ENCODE measurements at places on chromosomes 1 and 21.
A peak's percentile ranks its signal among the peaks of the same experiment; 100 is the strongest.

DNA sequence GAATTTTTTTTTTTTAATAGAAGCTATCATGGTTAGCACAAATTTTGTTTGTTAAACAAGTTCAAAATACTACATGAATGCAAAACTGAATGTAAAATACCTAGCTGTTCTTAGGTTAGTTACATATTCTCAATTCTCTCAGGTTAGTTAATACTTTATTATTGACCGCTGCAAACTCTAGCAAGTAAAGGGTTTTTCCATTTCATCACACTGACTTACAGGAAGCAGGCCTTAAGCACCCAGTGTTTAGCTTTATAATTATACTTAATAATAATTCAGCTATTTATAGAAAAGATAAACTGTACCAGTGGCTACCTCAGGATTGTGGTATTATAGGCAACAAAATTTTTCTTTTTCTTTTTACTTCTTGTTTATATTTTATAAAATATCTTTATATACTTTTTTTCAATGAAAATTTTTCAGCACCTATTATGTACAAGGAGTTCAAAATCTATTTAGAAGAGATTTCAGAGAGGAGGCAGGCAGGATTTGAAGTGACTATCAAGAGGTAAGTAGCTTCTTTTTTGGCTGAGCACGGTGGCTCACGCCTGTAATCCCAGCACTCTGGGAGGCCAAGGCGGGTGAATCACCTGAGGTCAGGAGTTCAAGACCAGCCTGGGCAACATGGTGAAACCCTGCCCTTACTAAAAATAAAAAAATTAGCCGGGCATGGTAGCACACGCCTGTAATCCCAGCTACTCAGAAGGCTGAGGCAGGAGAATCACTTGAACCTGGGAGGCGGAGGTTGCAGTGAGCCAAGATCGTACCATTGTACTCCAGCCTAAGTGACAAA, 17.9 kb downstream of the PLPP3 start:
- no peak for DNase-seq

GRCh38 chr1:21783679-21784603, 992 bp upstream of the USP48 start:
- DNase-seq = no peak

DNA sequence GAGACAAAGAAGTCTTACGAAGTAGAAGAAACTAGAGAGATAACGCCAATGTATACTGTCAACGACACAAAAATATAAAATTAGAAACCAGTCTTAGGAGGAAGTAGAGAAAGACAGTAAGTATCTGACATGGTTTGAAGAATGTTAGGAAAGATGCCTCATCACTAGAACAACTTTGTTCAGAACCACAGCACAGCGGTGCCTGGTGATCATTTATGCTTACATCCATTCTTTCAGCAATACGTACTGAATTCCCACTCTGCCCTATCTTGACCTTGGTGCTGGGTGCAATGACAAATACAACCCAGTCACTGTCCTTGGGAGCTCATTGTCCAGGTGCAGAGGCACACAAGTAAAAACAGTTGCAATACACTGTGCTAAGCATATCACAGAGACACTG, 104.4 kb downstream of the TM2D1 start:
- DNase-seq = no peak

GRCh38 chr21:33682992-33683627, 40.8 kb downstream of the ITSN1 start:
- DNase-seq = no peak

- DNase-seq = no peak
These were observed 331.6 kb upstream of the DUSP10 start for GRCh38 chr1:222073307-222073995.

- no peak for DNase-seq
These were observed 53.4 kb downstream of the SSBP3 start for GRCh38 chr1:54352755-54353154.

DNA sequence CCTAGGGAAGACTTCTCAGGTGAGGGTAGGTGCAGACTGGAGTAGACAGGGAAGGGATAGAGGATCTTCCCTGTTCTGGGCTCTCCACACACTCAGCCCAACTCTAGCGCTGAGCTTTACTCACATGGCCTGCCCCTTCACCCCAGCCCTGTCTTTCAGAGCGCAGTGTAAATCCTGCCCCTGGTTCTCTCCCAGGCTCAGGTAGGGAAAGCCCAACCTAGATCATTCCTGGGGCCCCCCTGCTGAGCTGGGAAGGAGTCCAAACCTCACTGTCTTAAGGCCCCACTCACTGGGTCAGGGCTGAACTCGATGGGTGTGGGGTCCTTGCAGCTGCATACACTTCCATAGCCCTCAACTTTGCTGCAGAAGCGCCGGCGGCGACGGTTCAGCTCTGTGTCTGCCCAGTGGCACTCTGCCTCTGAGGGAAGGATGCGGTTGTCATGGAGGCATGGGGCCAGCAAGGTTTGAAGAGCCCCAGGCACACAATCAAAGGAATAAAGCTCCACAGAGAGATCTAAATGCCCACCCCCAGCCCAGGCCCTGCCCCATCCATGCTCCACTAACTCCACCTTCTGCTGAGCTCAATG, 4.2 kb downstream of the POMGNT1 start:
- no peak for DNase-seq

DNA sequence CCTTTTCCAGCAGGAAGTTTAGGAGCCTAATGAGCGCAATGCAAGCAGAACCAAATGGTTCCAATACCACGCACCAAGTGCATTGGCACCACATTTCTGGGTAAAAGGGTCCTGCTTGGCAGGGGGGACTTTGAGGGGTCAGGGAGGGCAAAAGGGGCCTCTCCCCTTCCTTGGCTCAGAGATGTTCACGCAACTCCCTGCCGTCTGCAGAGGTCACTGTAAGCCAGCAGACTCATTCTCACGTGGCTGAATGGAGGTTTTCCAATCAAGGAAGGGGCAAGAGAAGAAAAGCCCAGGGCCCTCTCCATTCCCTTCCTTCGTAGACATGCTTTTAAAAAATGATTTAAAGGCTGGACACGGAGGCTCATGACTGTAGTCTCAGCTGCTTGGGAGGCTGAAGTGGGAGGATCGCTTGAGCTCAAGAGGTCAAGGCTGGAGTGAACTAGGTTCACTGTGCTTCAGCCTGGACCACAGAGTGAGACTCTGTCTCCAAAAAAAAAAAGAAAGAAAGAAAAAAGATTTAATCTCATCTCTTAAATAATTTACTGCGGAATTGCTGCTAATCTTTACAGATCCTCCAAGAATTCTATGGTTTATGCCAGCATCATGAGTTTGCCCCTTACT, 80.3 kb downstream of the RUNX3 start:
- DNase-seq = peak; percentile 61

GRCh38 chr21:33651965-33652680, 9.8 kb downstream of the ITSN1 start:
- no peak for DNase-seq

GRCh38 chr1:234102583-234102982, 198.1 kb downstream of the SLC35F3 start:
- no peak for DNase-seq

- no peak for DNase-seq
These were observed 36.6 kb downstream of the TMEM50B start for GRCh38 chr21:33443194-33443593.

GRCh38 chr1:176444286-176444685, 18.7 kb upstream of the PAPPA2 start:
- no peak for DNase-seq

GRCh38 chr1:55468142-55468795, 253.1 kb upstream of the USP24 start:
- no peak for DNase-seq

- DNase-seq = no peak
These were observed 281.6 kb upstream of the RGS18 start for GRCh38 chr1:191876631-191877030.

GRCh38 chr21:44823179-44823660, 5.4 kb upstream of the SUMO3 start:
- DNase-seq = no peak

GRCh38 chr1:39898191-39898590, 3.5 kb downstream of the MYCL start:
- DNase-seq = no peak

DNA sequence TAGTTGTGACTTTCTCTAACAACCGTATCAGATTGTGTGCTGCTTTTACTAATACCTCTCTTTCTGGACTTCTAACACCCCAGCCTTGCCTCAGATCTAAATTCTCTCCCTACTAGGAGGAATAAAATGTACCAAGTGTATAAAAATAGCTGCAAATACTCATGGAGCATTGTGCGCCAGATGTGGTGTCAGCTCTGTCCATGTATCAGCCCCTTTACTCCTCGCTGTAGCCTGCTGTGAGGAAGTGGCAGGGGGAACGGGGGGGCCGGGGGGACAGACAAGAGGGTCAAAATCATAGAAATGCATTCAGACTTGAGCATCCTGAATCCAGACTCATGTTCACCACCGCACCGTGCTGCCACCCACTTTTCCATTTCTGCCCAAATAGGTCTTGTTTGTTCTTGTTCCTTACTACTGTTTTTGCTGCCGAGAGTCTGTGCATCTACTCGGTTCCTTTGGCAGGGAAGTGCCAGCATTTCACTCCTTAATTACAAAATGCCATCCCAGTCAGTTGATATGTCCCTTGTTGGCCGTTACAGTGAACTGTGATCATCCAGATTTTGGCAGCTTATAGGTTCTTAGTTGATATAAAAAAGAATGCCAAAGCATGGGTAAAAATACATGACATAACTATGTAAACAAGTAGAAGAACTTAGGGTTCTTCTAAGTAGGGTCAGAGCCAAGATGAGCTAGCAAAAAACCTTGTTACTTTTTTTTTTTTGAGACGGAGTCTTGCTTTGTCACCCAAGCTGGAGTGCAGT, 76.4 kb downstream of the UBE4B start:
- DNase-seq = no peak

All from hematopoietic multipotent progenitor cell (in vitro differentiated cells).